ENCODE measurements at places on chromosomes 12 and 14.

DNA sequence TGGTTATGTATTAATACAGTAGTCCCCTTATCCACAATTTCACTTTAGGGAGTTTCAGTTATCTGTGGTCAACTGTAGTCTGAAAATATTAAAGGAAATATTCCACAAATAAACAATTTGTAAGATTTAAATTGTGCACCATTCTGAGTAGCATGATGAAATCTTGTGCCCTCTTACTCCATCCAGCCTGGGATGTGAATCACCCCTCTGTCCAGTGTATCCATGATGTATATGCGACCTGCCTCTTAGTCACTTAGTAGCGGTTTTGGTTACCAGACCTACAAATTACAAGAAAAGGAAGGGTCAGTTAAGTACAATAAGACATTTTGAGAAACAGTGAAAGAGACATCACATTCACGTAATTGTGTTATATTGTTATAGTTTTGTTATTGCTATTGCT, 39.9 kb upstream of the MDGA2 start:
- DNase-seq = no peak

DNA sequence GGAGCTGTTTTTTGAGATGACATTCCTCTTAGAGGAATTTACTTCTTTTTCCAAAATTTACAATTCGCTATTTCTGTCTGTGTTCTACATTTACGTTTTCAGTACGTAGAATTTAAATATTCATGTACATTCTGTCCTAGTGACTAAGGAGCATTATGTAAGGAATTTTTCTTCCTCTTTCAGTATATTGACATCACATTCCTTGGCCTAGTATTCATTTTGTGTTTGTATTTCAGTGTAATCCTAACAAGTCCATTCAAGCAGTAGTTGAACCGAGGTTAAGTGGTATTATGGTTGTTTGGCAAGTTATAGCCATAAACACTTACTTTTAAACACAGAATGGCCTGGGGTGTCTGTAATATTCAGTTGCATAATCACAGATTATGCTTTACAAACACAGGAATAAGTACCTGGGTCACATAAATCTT, 465.2 kb downstream of the PCNX1 start:
- DNase-seq = no peak

- no peak for DNase-seq
These were observed 50.2 kb downstream of the PRKAB1 start for GRCh38 chr12:119718141-119718540.

DNA sequence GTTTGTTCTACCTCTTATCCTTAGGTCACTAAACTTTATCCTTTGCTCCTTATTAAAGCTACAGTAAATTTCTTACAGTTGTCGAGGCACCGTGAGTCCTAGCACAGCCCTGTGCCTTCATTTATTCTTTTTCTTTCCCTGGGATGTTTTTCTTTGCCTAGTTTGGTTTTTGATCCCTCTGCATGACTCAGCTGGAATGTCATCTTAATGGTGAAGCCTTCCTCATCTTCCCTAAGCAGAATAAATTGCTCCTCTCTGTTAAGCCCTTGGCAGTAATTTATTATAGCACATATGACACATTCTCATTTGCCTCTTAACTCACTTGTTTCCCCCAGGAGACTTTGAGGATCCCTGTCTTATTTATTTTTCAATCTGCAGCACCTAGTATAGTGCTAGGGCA, 16.6 kb downstream of the ACTR10 start:
- DNase-seq = no peak

GRCh38 chr12:100553936-100554335, 19.5 kb upstream of the GAS2L3 start:
- DNase-seq = no peak

- no peak for DNase-seq
These were observed 8.1 kb upstream of the TMED10 start for GRCh38 chr14:75184492-75184891.

DNA sequence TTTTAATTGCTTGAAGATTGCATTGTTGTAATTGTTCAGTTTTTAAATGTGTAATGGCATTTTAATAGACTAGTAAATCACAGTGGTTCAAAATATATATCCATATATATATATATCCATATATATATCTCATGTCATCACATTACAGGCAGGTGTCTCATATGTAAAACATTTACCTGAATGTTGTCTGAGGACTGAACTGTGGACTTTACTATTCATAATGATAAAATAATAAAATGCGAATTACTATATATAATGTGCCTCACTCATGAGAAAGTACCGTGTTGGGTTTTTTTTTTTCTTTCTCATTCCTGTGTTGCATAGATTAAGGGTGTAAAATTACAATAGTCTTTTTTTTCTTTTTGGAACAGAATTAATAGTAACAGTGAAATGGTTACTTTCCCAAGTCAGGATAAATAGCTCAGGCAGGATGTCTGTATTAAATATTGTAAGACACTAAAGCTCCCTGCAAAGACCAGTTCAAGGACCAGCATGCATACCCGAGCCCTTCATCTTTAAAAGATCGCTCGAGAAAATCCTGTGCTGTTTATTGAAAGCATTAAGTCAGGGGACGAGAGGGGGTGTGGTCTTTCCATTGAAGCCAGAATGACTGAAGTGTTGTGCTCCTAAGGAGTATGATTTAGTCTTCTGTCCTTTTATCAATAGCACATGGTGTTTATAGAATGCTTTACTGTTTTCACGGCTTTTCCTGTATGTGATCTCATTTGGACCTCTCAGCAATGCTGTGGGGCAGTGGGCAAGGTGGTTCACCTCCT, 173.5 kb downstream of the CRADD start:
- no peak for DNase-seq

DNA sequence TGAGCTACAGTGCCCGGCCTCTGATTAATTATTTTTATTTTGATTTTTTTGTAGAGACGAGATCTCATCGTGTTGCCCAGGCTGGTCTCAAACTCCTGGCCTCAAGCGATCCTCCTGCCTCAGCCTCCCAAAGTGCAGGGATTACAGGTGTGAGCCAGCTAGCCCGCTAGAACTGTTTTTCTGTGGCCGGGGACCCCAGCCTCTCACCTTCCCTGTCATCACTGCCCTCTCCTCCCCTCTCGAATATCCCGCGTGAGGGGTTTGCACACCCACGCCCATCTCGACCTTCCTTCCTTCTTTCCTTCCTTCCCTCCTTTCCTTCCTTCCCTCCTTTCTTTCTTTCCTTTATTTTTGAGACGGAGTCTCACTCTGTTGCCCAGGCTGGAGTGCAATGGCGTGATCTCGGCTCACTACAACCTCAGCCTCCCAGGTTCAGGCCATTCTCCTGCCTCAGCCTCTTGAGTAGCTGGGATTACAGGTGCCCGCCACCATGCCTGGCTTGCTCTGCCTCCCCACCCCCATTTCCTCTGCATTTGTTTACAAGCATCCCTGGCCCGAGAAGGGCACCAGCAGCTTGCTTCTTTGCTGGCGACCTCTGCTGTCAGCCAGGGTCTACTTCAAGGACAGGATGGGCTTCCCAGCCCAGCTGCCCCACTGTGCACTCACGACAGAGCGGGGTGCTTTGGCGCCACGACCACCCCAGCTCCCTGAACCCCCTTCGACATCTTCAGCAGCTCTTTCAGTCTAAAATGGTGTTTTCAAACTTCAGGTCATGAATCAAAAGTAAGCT, 4.3 kb upstream of the TRAF3 start:
- DNase-seq = no peak

DNA sequence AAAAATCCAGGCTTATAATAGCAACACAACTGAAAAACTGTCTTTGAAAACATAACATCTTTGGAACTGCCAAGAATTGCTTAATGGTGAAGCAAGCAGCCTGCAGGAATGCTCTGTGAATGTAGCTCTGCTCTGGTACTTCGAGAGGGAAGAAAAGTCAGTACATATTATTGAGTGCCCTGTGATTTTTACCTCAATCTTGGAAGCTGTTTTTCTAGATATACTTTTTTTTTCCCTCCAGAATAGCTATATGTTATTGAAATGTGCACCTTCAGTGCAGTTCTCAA, 508.1 kb downstream of the PCNX1 start:
- DNase-seq = no peak

- no peak for DNase-seq
These were observed 116.4 kb downstream of the PRICKLE1 start for GRCh38 chr12:42473130-42473529.

- DNase-seq = no peak
These were observed 28.1 kb downstream of the ZFYVE21 start for GRCh38 chr14:103743691-103744090.

GRCh38 chr14:30045720-30046119, 118.1 kb upstream of the PRKD1 start:
- DNase-seq = no peak
